NCI-H510A treated with DMSO at 0.1 percent for 48 hours (cell line): ENCODE measurements at places on chromosomes 13 and 19.
A peak's percentile ranks its signal among the peaks of the same experiment; 100 is the strongest.

- DNase-seq = peak; percentile 4
Observed at GRCh38 chr13:24270639-24271141, 38.7 kb upstream of the C1QTNF9 start.

DNA sequence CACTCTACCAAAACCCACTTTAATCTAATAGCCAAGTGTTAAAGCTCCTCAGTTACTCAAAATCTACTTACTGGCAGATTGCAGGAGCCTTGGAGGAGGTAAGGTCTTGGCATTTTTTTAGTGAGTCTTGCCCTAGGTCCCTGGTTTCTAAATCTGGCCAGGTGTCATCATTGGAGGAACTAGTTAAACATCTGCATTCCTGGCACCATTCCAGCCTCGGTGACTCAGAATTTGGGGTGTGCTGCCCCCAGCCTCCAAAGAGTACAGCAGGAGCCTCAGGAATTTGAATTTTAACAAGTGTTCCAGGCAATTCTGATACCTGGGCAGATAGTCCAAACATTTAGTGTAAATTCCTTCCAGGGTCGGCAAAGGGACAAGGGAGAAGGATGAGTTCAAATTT is 37.4 kb downstream of the KLF5 start:
- no peak for DNase-seq

GRCh38 chr19:55809381-55810058 is 22.3 kb downstream of the NLRP11 start:
- DNase-seq = peak; percentile 5

- no peak for DNase-seq
Observed at GRCh38 chr19:16605553-16605994, 22.4 kb downstream of the MED26 start.

DNA sequence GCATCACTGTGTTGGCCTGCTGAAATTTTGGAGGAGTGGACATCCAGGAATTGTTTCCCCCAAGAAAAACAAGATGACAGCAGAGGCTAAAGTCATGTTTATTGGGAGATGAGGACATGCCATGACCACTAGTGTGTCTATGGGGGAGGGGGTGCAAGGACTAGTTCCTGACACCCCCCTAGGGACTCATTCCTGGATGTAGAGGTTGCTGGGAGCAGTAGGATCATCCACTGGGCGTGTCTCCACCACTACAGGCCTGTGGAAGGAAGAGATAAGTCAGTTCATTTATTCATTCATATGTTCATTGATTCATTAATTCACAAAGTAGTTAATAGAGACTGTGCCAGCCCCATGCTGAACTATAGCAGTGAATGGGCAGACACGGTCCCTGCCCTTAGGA is 30.2 kb downstream of the MAP4K1 start:
- no peak for DNase-seq

DNA sequence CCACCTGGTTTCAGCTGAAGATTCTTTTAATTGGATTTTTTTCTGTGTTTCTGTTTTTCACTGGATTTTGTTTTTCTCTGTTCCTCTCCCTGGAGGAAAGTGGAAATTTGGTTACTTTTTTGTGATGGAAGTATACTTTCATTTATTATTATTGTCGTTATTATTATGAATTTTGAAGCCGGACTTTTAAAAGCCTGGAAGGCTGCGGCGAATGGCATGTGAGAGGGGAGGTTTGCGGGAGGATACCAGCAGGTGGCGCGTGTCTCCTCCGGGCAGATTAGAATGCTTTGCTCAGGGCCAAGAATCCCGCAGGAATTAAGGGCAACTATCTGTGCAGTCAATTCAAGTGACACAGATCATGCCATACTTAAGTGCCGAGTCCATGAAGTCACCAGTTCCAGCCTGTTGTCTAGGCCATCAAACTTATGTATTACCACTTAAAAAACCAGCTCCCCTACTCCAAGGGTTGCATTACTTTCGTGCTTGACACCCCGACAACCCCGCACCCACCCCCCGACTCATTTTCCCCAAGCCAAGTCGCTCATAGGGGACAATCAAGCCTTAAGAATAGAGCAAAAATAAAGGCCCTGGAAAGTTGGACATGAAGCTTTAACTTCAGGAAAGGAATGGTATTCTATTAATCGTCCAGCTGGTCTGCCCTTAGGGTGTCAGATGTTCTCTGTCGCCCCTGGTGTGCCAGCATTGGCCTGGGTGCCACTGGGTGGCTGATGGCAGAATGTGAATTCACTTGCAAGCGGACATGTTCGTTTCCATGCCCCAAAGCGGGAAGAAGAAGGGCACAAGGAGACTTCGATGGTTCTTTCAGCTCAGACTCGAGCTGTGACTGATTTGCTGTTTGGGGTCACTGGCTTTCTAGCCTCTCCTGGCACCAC is 1.3 kb upstream of the LRCH1 start:
- DNase-seq = peak; percentile 8

DNA sequence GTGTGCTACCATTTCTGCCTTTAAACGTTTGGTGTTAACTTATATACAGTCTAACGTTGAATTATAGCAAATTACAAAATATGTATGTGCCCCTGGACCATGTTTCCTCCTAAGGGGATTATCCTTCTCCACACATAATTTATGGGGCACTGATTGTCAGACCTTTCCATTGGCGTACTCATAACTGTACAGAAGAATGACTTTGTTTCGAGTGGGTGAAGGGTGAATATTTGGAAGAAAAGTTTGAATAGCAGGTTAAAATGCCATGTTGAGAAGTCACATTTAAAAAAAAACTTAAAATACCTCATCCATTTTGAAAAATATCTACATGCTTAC is 58.8 kb downstream of the SLC10A2 start:
- DNase-seq = no peak
